NCI-H2081 treated with DMSO at 0.1 percent for 48 hours (cell line): ENCODE measurements at places on chromosomes 7 and 10.

DNA sequence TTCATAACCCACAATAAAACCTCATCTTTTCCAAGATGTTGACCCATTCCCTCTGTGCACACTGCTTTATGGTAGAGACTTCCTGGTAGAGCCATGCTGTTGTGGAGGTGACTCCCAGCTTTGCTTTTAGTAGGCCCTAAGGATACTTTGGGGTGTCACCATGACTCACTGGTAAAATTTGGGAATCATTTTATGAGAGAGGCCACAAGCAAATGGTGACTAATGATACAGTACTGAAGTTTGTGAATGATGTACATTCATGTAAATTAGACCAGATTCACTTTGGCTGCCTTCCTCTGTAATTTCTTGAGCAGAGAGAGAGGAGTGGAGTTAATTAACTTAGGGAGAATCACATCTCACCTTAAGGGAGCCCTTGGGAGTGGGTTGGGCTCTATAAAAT is 686.5 kb downstream of the LRMDA start:
- DNase-seq: no peak

DNA sequence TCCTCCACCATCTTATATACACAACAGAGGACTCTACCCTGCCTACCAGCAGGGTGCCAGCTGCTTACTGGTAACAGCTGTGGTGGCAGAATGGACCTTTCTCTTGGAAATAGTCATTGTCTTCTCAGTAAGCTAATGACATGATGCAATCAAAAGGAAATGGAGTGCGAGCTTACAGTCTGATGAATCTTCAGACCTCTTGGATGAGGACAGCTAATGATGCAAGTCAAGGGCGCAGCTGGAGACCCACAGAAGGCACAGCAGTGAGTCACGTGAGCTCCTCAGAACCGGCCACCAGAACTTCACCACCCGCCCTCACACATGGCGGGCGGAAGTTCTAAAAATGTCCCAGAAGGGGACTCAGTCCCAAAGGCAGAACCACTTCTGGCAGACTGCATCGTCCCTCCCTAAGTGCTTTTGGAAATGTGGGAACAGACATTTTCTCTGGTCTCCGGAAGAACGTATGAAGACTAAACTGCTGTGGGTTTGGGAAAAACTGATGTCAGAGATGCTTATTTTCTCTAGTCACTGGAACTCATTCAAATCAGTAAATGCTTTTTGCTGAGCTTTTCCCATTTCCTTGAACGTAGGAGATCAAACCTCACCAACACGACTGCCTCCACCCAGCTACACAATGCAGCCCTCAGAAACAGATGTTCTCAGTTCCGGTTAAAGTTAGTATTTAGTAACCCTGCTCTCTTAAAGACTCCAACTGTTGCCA is 96.4 kb downstream of the FAS start:
- DNase-seq: no peak

DNA sequence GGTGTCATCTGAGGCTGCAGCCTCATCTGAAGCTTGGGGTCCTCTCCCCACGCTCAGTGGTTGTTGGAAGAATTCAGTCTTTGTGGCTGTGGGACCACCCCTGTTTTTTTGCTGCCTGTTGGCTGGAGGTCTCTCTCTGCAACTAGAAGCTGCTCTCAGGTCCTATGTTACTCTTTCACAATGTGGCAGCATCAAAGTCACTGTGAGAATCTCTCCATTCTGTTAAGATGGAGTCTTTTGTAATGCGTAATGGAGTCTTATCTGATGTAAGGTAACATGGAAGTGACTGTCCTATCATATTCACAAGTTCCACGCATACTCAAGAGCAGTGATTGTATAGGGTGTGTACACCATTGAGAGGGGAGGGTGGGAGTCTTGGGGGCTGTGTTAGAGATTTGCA is 24.9 kb downstream of the TSPAN13 start:
- DNase-seq: no peak

DNA sequence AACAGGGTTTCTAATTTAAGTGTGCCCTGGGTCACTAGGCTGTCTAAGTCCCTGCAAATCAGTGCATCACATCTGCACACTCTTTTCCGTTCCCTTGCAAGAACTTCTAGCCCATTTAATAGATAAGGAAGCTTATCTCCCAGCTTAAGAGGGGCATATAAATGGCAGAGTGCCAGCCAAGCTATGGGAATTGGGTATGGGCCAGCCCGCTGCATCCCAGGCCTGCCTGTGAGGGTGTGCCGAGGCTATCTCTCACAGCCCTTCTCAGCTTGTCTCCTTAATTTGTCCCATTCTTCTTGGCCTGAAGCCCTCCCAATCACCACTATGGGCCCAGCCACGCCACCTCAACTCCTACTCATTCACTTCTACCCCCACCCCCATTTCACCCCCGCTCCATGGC is 14.7 kb downstream of the AQP1 start:
- no peak for DNase-seq

DNA sequence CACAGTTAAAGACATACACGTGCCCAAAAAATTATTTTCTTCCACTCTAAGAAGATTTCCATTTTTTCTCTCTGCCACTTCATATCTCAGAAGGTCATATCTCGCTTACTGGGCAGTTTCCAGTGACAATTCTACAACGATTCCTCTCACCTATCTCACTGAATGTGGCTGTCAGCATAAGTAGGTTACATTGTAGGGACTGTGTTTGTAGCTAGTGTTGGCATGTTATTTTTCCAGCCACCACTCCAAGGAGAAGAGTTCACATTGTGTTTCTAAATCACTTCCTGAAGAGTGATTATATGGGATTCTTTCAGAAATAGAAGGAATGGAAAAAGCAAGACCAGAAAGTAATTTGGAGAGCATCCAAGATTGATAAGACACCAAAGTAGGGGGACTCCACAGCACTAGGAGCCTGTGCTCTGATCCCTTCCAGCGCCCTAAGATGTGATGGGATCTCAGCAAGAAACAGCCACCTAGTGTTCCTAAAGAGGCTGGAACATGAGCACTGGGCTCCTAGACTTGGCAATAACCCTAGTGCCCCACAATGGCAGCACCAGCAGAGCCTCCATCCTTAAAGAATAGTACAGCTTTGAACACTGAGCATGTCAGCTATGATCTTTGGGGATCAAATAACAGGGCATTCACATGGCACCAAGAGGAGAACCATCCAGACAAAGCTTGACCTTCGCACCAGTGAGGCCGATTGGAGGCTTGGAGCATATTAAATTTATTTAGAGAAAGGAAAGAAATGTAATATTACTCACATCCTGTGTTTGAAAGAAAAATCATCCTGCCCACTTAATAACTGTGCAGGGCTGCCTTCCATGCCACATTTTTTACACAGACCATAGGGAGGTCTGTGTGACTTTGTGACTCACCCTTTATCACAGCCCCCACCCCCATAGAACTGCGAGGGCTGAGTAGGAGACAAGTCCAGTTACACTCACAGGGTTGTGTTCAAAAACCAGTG is 51.8 kb downstream of the CAV1 start:
- no peak for DNase-seq

- DNase-seq: no peak
Measured at GRCh38 chr10:88428442-88428841, 154.7 kb downstream of the RNLS start.

DNA sequence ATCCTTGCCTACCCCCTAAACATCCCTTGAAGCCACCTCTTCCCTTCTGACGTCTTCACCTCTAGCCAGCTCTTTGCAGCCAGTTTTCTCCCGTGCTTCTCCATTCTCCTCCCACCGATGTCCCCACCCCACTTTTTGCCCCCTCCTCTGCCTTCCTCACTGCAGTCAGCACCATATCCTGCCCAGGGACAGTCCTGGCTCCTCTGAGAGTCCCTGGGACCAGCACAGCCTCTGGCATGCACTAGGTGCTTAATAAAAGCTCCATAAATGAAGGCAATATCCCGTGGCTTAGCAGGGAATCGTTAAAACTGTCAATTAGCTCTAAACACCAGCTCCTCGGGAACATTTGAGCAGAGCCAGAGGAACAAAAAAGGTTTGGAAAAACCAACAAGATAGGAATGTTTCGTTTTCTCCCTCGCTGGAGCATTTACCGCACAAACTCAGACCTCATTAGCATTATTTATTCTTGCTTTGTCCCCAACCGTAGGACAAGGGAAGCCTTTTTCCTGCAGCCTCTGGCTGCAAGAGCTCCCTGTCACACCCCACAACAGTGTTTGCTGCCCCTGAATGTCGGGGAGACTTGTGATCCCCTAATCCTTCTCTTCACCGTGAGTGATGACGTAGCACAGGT is 16.1 kb downstream of the MYL10 start:
- DNase-seq: no peak

DNA sequence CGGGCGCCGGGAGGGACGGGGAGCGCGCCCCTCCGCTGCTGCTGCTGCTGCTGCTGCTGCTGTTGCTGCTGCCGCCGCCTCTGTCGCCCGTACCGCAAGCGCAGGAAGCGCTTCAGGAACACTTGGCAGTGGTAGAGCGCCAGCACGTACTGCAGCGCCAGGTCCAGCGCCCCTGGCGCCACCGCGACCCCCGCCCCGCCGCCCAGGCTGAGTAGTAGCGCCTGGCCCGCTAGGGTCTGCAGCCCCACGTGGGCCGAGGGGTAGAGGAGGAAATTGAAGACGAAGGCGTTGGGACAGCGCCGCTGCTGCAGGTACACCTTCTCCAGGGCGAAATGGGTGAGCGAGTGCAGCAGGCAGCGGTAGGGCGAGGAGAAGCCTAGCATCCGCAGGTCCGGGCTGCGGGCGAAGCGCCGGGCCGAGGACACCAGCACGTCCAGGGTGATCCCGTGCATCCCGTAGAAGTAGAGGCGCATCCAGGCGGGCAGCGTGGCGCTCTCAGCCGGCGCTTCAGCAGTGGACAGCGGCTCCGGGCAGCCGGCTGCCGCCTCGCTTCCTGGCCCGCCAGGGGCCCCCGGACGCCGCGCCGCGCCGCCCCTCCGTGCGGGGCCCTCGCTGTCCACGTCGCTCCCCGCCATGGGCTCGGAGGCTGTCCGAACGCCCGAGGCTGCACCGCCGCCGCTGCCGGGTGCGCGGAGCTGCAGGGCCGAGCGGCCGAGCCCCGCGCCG is at the start of gene TMEM229A:
TMEM229A (minus strand) TSS at position 699 of the 726 bp plus-strand sequence; CDS start at position 635, 64 bp downstream.
- DNase-seq: no peak

GRCh38 chr7:41199136-41199535 is 503.8 kb downstream of the INHBA start:
- DNase-seq: no peak

- DNase-seq: no peak
Measured at GRCh38 chr10:52747694-52748093, 24.9 kb downstream of the MBL2 start.

GRCh38 chr7:47806701-47807103 is 141.6 kb downstream of the PKD1L1 start:
- no peak for DNase-seq

DNA sequence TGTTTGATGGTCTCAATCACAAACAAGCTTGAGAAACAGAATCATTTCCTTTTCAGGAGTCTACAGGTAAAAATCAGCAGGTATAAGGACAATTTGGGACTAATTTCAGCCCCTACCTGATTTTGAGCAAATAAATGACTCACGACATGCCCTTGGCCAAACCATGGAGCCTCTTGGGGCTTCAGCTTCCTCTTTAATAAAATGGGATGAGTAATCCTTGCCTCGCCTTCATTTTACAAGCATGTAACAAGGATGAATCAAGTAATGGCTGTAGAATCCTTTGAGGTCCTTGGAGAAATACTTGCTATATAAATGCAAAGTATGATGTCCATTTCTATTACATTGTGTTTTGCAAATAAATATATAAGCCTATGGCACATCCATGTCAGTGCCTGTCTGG is 212.8 kb upstream of the PODXL start:
- DNase-seq: no peak

- DNase-seq: no peak
Measured at GRCh38 chr7:104530251-104530650, 201.8 kb downstream of the LHFPL3 start.

DNA sequence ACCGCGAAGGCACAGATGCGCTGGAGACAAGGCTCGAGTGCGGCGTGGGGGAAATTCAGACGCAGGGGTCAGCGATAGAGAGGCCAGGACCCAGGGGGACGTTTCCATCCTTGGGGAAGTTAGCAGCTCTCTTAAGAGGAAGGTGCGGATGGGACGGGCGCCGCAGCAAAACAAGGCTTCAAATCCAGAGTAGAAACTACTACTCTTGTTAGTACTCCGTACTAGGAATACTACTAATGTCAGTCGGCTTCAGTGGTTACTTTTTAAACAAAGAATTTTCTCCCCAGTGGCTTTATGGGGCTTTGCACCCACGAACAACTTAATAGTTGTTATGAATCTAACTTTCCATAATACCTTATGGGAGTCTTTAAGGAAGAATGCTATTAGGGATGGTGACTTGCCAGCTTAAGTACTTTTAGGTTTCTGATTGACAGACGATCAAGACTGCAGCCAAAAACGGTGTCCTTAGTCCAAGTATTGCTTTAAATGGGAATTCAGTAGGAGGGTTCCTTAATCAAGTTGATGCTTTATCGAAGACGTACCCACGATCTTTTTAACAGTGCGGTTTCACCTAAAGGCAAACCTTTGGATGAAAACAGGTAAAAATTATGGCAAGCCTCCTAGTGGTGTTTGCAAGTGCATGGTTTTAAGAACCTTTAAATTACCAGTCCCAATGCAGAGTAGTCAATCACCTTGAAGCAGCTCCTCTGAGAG is 812 bp upstream of the IDE start:
- no peak for DNase-seq

GRCh38 chr10:36578306-36578705 is 547.1 kb upstream of the ANKRD30A start:
- no peak for DNase-seq

DNA sequence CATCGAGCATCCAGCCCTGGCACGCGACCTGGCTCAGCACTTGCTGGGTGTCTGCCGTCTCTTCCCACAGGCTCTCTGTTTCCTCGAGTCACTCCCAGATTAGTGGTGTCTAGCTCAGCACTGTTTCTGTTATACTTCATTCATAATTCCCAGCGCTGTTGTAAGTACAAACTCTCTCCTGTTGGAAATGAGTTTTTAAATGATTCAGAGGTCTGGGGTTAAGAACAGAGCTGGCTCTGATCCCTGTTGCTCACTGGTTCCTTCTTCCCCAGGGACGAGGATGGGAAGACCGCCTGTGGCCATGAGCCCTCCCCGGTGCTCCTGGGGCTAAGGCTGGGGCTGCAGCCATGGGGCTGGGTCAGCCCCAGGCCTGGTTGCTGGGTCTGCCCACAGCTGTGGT is 17.3 kb upstream of the C10orf95 start:
- no peak for DNase-seq

DNA sequence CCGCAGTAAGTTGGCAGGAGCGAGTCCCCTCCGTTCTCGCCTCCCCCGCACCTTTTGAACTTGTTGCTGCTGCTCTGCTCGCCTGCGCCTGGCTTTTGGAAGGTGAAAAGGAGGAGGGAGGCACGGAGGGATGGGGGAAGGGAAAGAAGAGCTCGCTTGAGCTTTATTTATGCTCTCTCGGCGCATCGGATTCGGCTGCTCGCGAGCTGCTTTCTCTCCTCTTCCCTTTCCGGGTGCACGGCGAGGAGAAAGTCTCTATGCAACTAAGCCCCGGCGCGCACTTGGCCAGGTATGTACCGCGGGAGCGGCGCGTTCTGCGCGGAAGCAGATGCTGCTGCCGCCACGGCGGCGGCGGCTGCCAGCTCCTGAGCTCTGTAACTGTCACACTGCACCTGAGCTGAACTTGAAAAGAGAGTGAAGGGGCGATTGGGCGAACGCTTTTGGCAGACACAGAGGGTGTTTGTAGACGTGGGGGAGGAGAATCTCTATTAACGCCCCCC is 551 bp downstream of the KCND2 start:
- DNase-seq: peak; percentile 39
